ENCODE measurements at places on chromosomes 11 and 22.
A peak's percentile ranks its signal among the peaks of the same experiment; 100 is the strongest.

DNA sequence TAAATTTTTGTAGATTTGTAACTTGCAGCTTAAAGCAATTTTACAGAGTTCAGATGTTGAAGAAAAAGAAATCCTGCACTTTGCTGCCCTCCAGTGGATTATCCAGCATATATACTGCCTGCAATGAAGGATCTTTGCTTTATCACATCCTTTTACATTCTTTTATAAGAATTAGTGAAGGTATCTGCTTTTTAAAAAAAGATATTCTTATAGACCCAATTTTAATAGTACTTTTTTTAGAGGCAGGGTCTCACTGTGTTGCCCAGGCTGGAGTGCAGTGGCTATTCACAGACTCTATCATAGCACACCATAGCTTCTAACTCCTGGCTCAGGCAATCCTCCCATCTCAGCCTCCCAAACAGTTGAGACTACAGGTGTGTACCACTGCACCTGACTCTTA, 60.7 kb downstream of the TTC17 start:
- peak; percentile 36 for DNase-seq

GRCh38 chr11:95147364-95147905, 57.8 kb downstream of the ENDOD1 start:
- DNase-seq, result no peak

GRCh38 chr11:24591283-24591682, 94.4 kb downstream of the LUZP2 start:
- no peak for DNase-seq

DNA sequence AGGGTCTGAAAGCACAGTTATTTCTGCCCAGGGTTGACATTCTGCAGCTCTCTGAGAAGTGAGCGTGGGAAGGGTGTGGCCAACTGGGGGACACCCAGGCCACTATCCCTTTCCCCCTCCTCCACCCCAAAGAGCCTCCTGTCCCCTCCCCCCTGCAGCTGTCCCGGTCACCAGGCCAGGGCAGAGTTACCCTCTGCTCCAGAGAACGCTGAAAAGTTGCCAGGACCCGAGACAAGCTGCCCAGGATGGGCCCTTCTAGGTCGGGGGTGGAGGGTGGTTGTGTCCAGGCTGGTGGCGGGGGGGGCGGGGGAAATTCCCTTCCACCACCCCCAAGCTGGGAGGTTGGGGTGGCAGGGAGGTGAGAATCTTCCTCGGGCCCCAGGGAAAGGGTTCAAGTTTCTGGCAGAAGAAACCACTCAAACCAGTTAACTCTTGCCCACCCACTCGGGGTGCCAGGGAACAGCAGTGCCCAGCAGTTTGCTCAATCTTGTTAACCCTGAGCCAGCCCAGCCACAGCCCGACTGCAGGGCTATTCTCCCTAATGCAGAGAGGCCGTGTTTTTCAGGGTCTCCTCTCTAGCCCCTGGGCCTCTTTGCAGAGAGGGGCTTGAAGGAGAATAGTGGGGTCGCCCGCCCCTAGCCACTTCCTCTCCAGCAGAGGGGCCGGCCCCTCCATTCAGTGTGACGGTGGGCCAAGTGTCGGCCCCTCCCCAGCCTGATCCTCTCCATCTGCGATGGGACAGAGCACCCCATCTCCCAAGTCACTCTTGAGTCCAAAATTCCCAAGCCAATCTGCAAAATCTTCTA, 697 bp downstream of the LGALS1 start:
- no peak for DNase-seq

DNA sequence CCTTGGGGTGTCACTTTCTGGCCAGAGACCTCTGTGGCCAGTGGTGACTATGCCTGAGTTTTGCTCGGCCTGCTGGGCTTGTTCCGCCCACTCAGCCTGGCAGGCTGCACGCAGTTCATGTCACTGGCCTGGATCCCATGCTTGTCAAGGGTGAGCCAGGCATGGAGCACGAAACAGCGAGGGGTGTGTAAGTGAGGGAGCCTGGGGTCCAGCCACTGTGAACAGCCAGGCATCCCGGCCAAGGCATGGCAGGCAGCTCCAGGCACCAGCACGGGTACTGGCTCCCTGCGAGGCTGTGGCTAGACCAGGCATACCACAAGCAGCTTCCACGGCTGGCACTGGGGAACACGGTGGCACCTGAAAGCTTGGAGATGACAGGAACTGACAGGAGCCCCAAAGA, 214.3 kb downstream of the LRRC4C start:
- DNase-seq, result no peak

Data from NCI-H2171 treated with DMSO at 0.1 percent for 48 hours (cell line).